ENCODE measurements at places on chromosomes 11 and 22.

- no peak for DNase-seq
Observed at GRCh38 chr11:32259641-32260081, 168.8 kb downstream of the RCN1 start.

DNA sequence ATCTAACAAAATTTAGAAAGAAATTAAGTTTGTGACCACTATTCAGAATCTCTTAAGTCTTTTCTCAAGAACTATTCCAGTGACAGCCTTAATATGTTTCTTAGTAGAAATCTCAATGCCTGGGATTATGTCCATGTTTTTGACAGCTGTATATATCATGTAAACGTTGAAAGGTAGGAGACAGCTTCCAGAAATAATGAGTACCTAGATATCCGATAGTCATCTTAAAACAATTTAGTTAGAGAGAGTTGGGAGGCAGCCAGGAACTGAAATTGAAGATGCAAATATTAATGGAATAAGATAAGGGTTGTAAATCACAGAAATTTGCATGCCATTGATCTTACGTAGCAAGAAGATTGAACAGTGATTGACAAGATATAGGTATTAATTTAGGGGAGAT, 955.2 kb downstream of the JRKL start:
- DNase-seq, result no peak

DNA sequence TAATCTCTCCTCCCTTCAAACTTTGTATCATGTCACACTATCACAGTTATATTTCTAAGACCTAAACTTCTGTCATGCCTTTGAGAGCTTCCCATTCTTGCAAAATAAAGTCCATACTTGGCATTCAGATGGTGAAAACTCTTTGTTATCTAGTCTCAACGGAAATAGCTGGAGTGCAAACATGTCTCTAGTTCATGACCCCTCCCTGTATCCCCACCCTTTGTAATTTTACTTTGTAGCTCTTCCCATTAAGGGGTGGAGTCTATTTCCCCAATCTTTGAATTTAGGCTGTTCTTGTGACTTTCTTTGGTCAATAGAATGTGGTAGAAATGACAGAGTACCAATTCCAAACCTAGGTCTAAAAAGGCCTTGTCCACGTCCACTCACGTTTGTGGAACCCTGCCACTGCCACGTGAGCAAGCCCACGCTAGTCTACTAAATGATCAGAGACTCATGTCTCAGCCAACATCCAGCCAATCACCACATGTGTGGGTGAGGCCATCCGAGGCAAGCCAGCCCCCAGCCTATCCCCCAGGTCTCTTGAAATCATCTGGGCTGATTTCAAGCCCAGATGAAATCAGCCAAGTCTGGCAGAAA, 23.4 kb downstream of the SLN start:
- no peak for DNase-seq

DNA sequence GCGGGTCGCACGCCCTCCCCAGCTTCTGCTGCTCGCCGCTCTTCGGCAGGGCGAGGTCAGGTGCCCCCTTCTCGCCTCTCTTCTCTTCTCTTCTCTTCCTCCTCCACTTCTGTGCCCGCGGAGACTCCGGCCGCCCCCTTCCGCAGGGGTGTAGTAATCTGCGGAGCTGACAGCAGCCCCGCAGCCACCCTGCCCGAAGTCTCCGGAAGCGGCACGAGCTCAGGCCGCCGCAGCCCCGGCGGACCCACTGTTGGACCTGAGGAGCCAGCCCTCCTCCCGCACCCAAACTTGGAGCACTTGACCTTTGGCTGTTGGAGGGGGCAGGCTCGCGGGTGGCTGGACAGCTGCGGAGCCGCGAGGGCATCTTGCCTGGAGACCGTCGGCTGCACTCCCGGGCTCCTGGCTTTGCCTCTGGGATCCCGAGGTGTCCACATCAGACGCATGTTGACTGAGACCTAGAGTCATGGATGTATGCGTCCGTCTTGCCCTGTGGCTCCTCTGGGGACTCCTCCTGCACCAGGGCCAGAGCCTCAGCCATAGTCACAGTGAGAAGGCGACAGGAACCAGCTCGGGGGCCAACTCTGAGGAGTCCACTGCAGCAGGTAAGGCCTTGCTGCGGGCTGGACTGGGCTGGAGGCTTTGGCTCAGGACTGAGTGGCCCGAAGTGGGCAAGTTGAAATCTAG, 486 bp downstream of the STIM1 start:
- DNase-seq, result no peak

- peak; percentile 26 for DNase-seq
Observed at GRCh38 chr11:128343870-128344269, 243.5 kb downstream of the ETS1 start.

DNA sequence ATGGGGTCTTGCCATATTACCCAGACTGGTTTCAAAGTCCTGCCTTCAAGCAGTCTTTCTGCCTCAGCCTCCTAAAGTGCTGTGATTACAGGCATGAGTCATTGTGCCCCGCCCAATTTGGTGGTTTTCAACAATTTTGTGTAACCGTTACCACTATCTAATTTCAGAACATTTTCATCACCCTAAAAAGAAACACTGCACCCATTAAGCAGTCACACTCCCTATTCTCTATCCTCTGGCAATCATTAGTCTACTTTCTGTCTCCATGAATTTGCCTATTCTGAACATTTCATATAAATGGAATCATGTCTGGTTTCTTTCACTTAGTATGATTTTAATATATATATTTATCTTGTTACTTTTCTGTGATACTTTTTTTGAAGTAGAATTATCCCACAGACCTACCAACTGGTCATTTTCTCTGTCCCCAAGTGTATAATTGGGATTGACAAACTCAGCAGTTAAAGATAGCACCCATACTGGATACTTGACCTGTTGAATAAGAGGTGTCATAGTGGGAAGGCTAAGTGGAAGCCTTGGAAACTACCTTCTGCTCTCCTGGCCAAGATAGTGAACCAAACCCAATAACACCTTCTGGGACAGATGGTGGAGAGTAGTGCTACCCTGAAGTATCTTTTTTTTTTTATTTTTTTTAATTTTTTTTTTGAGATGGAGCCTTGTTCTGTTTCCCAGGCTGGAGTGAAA, 64.8 kb downstream of the STIM1 start:
- peak; percentile 86 for DNase-seq

DNA sequence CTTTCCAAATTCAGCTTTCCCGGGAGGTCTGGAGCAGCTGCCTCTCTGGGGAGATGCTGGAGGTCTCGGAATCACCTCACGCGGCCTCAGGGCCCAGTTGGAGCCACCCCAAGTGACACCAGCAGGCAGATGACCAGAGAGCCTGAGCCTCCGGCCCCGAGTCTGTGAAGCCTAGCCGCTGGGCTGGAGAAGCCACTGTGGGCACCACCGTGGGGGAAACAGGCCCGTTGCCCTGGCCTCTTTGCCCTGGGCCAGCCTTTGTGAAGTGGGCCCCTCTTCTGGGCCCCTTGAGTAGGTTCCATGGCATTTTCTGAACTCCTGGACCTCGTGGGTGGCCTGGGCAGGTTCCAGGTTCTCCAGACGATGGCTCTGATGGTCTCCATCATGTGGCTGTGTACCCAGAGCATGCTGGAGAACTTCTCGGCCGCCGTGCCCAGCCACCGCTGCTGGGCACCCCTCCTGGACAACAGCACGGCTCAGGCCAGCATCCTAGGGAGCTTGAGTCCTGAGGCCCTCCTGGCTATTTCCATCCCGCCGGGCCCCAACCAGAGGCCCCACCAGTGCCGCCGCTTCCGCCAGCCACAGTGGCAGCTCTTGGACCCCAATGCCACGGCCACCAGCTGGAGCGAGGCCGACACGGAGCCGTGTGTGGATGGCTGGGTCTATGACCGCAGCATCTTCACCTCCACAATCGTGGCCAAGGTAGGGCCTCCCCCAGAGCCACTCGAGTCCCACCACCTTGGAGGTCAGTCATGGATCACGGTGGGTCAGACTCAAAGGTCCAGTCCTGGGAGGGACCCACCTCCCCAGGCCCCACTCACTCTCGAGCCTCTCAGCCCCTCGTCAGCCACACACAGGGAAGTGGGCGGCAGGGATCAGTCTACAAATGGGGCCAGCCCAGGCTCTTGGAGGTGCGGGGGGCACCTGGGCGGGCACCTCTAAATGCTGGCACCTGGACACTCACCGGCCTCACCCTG, 525 bp downstream of the SLC22A12 start:
- no peak for DNase-seq

DNA sequence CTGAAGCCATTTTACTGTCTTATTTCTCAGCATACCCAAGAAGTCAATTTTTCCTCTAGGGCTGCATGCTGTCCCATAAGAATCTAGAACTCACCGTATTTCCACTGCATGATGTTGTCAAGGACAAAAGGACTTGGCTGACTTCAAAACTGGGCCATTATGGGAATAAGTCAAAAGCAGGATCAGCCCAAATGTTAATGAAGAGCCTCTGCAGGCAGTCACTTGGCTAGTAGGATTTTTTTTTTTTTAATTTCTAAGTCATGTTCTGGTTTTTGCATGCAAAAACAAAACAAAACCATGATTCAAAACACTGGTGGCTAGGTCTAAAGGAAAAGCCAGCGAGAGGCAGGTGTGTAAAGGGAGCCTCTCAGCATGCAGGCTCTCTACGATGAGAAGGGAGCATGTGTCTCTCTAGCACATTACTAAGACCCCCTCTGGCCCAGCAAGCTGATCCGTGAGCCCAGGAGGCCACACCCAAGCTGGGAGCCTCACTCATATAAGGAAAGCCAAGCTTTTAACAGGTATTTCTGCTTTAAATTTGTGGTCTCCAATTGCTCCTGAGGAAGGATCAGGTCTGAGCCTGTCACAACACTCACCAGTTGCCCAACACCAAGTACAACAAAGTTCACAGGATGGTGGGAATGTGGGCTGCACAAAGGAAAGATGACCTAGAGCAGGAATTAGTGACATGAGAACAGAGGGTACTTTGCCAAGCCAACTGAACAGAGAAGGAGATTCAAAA, 21.4 kb upstream of the STK33 start:
- no peak for DNase-seq

GRCh38 chr22:38109371-38110001, 998 bp downstream of the BAIAP2L2 start:
- peak; percentile 12 for DNase-seq

- DNase-seq, result no peak
Observed at GRCh38 chr11:131666617-131667016, 296.2 kb downstream of the NTM start.

GRCh38 chr11:74033046-74033445, 24.2 kb upstream of the UCP3 start:
- peak; percentile 38 for DNase-seq

DNA sequence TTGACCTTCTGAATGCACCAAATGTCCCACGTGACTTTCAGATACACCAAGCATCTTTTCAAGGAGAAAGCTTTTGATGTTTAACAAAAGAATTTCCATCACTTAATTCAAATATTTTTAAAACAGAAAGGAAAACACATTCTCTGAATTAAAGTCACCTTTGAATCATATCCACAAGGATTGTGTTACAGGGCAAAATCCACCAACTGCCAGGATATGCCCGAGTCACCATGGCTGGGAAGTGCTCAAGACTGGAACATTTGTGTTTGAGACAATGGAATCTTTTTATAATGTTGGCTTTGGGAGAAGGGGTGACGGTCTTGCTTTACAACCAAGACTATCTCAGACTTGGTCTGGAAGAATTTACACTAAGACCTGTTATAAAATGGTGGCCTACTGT, 40.8 kb downstream of the BID start:
- DNase-seq, result no peak

GRCh38 chr11:124830749-124831148, 30.5 kb upstream of the MSANTD2 start:
- no peak for DNase-seq

DNA sequence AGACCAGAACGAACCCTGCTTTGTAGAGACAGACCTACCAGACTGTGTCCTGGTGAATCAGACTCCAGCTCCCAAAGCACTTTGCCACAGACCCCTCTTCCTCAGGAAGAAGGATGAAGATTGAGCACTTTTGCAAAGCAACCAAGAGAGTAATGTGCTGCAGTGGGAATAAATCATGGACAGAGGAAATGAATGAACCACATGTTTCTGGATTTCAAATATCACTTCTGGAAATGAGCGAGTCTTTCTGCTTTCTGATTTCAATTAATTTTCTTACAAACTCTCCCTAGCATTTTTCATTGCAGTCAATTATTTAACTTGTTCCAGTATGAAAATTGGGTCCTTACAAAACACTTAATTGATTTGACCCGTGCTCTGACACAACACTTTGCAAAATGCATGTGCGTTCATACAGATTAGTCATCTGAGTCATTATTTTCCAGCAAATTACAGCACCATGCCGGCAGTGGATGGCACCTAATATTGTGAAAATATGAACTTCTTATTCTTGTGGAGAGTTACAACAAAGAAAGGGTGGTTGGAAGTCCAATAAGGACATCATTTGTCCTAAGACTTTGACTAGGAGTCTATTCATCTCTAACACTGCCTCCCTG, 315.9 kb upstream of the CCDC90B start:
- DNase-seq, result no peak

DNA sequence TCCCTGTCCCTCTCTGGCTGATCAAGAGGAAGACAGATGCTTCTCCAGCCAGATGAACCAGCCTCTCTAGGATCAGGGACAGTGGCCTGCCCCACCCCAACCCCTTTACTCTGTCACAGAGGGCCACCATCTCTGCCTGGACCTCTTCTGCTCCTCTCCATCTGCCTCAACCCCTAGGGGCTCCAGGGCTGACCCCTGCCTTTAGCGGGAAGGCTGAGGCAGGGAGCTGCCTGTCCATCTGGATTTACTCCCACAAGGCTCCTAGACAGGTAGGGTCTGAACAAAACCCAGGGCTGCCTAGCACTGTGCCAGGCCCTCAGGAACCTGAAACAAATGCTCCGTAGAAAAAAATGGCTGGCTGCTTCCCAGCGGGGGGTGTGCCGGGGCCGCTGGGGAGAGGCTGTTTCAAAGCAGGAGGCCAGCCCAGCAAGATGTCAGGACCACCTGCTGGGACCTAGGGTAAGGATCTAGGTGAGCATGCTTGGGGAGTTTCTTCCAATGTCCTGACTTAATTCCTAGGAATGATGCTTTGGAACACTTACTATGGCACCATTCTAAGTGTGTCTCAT, 3.2 kb downstream of the CHST1 start:
- DNase-seq, result no peak

DNA sequence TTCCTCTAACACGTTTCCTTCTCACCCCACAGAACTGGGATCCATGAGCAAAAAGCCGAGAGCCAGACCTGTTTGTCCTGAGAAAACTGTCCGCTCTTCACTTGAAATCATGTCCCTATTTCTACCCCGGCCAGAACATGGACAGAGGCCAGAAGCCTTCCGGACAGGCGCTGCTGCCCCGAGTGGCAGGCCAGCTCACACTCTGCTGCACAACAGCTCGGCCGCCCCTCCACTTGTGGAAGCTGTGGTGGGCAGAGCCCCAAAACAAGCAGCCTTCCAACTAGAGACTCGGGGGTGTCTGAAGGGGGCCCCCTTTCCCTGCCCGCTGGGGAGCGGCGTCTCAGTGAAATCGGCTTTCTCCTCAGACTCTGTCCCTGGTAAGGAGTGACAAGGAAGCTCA, 24.0 kb downstream of the CD5 start:
- DNase-seq, result no peak

GRCh38 chr22:22802339-22802970, 85.2 kb upstream of the IGLL5 start:
- peak; percentile 60 for DNase-seq

All from CD4-positive, alpha-beta T cell treated with Interleukin-2 at 100 ng/mL for 4 hours (primary cell).